Stimulated activated CD4-positive, alpha-beta T cell treated with anti-CD3 and anti-CD28 coated beads, Interleukin-1b, Interleukin-23, amount 100 ng/mL, for 24 hours (primary cell): ENCODE measurements at places on chromosomes 6 and 20.

GRCh38 chr6:21188505-21189223, 404.9 kb upstream of the SOX4 start:
- no peak for DNase-seq

DNA sequence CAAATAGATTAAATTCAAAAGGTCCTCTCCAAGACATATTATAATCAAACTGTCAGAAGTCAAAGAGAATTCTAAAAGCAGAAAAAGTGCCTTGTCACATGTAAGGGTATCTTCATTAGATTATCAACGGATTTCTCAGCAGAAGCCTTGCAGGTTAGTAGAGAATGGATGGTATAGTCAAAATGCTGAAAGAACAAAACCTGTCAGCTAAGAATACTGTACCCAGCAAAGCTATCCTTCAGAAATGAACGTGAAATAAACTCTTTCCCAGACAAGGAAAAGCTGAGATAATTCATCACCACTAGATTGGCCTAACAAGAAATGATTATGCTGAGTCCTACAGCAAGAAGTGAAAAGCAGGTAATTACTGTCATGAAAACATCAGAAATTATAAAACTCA, 92.9 kb downstream of the STXBP5 start:
- no peak for DNase-seq

DNA sequence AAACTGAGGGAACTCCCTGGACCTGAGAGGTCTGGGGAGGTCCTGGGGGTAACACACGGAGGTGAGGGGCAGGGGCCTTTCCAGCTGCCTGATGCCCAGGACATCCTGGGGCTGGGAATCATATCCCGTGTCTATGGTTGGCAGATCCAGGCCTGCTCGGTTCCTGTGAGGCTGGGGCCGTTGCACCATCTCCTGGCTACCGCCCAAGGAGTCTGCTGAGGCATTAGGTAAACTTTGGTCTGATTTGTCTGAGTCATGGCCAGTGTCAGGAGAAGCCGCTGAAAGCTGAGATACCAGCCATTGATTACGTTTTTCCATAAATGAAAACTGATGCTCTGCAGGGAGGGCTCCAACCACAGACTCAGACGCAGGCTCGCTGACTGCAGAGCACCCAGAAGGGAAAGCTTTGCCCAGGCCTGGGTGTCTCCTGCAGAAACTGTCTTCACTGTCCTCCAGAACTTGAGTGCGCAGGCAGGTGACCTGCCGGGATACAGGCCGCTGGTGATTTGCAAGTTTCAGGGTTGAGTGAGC, 14.2 kb downstream of the TRAF3IP2 start:
- DNase-seq = no peak

- no peak for DNase-seq
These were observed 540.2 kb downstream of the PRKN start for GRCh38 chr6:162187168-162187935.

GRCh38 chr20:58235010-58235409, 6.6 kb upstream of the ANKRD60 start:
- no peak for DNase-seq

DNA sequence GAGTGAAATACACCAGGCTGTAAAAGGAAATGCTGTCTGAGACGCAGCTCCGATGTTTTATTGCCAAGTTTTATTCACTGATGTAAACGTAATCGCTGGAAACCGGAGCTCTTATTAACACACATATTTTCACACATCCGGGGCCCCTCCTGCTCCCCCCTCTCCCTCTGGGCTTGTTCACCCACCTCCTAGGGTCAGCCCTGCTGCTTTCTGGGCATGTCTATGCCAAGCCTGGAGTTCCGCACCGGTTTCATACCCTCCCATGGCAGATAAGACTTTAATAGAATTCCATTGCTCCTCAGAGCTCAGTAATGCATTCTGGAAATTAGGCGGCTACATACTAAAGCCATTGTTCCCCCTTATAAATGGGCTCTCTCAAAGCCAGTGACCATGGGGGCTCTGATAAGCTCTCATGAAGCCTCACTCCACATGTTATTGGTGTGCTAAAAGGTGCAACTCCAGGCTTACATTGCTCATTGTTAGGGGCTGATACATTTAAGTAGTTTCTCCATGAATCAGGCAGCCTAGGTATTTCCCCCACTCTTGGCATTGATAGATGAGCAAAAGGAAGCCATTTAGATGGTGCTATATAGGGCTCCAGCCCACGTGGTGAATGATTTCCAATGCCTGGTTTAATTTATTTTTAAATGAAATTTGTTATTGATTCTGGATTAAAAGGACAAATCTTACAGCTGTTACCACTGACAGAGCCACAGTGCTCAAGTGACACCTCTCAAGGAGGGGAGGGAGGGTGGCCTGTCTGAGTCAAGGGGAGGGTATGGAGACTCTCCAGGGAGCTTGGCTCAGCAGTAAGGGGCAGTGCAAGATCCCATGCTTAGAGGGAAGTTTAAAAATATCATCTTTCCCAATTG, 4.5 kb upstream of the VSTM2L start:
- no peak for DNase-seq

GRCh38 chr6:64872633-64873032, 834.4 kb downstream of the EYS start:
- DNase-seq = no peak
